Stimulated activated CD4-positive, alpha-beta T cell treated with anti-CD3 and anti-CD28 coated beads, Interleukin-2, amount 100 ng/mL, for 48 hours (primary cell): ENCODE measurements at places on chromosomes 4 and X.

- no peak for DNase-seq
Observed at GRCh38 chrX:7127056-7127455, 20.5 kb upstream of the STS start.

GRCh38 chrX:7286168-7286837 is 138.3 kb upstream of the PUDP start:
- no peak for DNase-seq

GRCh38 chrX:11040996-11041395 is 70.1 kb upstream of the HCCS start:
- no peak for DNase-seq

DNA sequence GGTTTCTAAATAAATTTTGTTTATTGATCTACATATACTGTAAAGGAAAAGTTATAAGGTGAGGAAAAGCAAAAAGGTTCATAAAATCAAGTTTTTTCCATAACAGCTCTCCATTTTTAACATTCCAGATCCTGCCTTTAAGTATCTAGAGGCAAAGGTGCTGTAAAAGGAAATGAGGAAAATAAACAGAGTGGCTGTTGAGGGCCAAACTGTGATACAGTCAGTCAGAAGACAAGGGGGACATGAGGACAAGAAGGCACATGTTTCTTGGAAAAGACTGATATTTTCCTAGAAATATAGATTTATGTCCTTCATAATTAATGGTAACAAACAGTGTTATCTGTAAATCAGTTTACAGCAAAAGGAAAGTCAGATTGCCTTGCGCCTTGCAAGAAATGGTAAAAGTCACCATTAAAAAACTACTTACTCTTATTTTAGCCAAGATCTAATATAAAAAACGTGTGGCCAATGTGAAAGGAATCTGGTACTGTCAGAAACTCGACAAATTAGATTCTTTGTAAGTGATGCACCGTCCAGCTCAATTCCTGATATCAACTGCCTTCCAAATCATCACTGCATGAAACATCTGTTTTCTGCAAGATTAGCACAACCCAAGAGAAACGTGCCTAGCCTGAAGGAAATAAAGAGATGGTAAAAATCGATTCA is 34.0 kb upstream of the VEGFD start:
- DNase-seq: no peak

GRCh38 chr4:89254847-89255246 is 52.8 kb downstream of the GPRIN3 start:
- peak; percentile 59 for DNase-seq

DNA sequence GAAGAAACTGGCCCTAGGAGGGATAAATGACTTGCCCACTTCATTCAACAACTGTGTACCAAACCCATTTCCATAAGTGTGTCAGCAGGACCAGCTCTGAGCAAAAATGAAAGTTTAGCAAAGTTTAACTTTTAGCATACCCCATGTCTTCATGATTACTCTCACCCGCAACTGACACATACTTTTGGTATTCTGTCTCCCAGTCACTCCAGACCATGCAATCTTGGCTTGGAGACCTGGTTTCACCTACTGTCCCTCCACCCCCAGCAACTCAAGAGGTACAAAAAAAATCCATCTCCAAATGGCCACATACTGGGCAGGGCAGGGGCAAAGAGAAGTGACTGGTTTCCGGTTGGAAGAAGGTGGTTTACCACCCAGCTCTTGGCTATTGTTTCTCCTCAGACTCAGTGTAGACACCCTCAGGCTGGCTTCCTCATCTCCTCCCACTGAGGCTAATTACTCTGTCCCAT is 79.8 kb downstream of the RLIM start:
- no peak for DNase-seq
